ENCODE measurements at places on chromosomes 6 and 20. TPM values are rescaled to one million over a fixed set of nuclear protein-coding genes. Genes with fewer than 3 reads are reported as not detected.

Gene SYNDIG1
- 0.57 TPM for total RNA-seq

Gene GGTLC1
- not detected for total RNA-seq

Gene CD109
- total RNA-seq: 80.0 TPM

Gene CSNK2A1
- 111 TPM for total RNA-seq

Gene SLC26A8
- total RNA-seq: not detected

Gene CDSN
- total RNA-seq: not detected

Gene AKIRIN2
- 16.9 TPM for total RNA-seq

Gene BFSP1
- 3.9 TPM for total RNA-seq

Gene ADA
- 6.9 TPM for total RNA-seq

Gene SLC22A3
- 19.3 TPM for total RNA-seq

Gene TRIM15
- total RNA-seq: not detected

Gene CD24
- not detected for total RNA-seq

Gene KIZ
- total RNA-seq: 9.3 TPM

Gene C4B
- 6.3 TPM for total RNA-seq

Gene CST4
- not detected for total RNA-seq

Gene HLA-DMB
- total RNA-seq: not detected

Gene FBXO30
- 9.4 TPM for total RNA-seq

Gene CD164
- 169 TPM for total RNA-seq

Gene CYP24A1
- 0.29 TPM for total RNA-seq

Gene BMP5
- total RNA-seq: not detected

Gene CDYL
- 123 TPM for total RNA-seq

Gene IP6K3
- 0.29 TPM for total RNA-seq

Gene BPIFB1
- not detected for total RNA-seq

Gene IRAK1BP1
- total RNA-seq: 2.0 TPM

Gene DAAM2
- 2.3 TPM for total RNA-seq

Gene RAE1
- 29.6 TPM for total RNA-seq

Gene LY6G6C
- not detected for total RNA-seq

Gene FITM2
- total RNA-seq: 9.6 TPM

All from placental pericyte (primary cell).